ENCODE measurements at places on chromosomes 7 and 10.

DNA sequence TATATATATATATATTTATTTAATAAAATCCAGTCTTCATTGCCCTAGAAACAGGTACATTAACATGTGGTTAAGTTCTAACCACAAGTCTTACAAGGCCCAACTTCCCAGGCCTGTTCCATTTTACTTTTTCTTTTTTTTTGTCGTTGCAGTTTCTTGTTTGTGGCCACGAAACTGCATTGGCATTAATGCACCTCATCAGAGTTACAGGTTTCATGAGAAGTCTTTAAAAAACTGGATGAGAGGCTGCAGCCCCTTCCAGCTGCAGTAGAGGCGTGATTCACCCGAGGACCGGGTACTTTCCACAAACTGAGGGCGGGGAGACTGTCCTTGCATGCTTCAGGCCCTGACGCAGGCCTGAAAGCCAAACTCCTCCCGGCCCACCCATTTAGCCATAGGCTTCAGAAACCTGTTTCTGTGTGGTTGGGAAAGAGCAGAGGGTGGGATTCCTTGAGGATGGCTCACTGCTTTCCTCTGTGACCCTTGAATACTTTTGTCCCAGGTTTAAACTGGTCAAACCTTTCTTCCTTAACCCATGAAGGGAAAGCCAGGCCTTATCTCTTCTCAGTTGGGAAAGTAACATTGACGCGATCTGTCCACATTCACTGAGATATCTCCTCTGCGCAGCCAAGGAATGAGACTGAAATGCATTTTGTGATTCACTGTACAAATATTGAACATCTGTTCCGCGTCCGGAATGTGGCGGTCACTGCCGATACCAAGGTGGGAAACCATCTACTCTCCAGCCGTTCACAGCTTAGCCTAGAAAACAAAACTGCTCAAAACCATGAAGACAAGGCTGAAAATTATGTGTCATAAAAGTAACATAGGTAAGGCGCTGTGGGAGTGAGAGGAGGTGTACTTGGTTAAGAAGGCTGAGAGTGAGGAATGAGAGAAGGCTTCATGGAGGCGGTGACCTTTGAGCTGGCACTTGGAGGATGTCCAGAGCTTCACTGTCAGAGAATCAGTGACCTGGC is 311.7 kb downstream of the GATA3 start:
- no peak for DNase-seq

DNA sequence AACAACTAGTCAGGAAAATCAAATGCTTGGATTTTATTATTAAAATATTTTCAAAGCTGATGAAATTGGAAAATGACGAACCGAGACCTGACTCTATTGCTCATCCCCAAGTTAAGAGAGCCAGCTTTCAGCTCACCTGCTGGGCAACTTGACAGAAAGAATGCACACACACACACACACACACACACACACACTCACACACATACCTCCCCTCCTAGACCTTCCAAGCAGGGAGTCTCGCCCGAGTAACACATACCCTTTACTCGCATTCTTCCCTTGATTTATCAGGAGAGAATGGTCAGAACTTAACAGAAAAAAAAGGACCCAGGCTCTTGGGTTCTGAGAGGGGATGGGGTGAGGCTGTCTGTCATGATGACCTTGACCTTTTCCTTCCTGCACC is 19.1 kb downstream of the GPRIN2 start:
- no peak for DNase-seq

DNA sequence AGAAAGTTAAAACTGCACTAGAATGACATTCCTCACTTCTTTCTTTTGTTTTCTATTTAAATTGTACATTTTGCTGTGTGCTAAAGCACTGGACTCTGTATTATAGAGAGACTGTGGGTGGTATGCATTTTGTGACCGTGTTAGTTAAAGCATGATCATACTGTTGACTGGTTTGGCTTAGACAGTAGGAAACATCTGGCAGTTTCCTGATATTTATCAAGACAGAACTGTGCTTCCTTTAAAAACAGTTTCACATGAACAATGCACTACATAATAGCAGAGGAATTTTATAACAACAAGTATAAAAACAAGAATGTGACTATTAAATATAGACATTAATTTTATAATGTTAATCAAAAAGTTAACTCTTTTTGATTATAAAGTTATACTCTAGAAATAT is 23.1 kb downstream of the GNG11 start:
- no peak for DNase-seq

- no peak for DNase-seq
These were observed 3.0 kb upstream of the TECPR1 start for GRCh38 chr7:98254951-98255610.

DNA sequence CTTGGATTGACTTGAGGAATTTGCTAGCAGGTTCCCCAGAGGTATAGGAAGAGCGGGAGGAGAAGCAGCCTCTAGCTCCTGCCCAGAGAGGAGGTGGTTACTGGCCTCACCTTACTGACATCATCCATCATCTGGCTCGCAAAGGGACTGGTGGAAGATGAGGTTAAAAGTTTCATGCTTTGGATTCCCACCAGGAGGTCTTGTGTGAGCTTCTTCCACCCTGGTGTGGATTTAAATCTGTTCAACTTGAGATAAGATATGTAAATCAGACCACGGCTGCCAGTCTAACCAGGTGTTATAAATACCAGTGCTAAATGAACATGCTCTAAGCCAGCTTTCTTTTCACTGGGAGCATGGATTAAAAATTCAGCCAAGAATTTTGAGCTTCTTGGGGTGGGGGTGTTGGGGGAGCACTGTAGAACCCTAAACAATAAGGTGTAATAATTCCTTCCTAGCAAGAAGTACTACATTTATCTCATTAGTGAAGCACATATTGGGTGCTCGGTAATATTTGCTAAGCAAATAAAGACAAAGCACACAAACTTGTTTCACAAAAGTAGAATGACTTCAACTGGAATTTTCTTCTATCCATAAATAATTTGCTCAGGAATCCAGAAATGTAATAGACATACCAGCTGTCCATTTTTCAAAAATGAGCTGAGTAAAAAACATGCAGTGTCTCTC is 7.8 kb downstream of the PROSER2 start:
- no peak for DNase-seq

DNA sequence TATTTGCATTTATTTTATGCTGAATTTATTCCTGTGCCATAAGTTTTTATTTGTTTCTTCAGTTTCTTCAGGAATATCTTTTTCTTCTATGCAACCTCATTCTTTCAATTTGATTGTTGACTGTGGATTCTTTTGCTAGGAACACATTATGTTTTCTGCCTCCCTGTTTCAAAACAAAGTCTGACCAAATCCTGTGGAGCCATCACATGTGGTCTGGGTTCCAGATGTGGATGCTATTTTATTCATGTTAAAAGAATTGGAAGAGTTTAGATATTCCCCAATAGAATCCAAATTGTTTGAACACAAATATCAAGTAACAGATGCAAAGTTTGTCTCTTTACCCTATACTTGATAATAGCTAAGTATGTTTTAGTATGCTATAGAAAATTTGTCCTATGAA is 56.8 kb upstream of the LRRC17 start:
- DNase-seq = no peak

DNA sequence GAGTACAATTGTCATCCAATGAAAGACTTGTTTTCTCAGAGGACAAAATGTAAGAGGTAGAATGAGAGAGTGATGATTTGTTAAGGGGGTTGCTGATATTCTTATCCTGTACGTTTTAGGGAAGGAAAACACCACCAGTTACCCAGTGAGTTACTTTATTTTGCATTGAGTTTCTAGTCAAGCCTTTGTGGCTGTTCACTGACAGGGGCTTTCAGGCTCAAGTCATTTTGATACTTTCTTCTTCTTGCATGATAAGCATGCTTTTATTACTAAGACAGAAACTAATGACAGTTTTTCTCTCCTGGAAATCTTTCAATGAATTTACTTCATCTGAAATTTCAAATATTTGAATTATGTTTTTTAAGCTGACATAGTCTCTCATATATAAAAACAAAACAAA is 710.2 kb upstream of the POM121L12 start:
- no peak for DNase-seq

- DNase-seq = no peak
These were observed 24.3 kb downstream of the GRID2IP start for GRCh38 chr7:6526997-6527378.

- DNase-seq = no peak
These were observed 73.2 kb downstream of the SFMBT2 start for GRCh38 chr10:7337431-7338171.

- DNase-seq = no peak
These were observed 2.6 kb upstream of the MBL2 start for GRCh38 chr10:52775132-52775647.

- no peak for DNase-seq
These were observed at the start of gene TMEM140 for GRCh38 chr7:135147899-135148721. Gene TMEM140 (plus strand): TSS chr7:135148072. CDS start chr7:135164442, 16,370 bp downstream.

All from HCT116 (cell line).